ENCODE measurements at places on chromosomes 7 and 10.

- no peak for DNase-seq
Measured at GRCh38 chr10:99057936-99058690, 177.5 kb downstream of the HPSE2 start.

DNA sequence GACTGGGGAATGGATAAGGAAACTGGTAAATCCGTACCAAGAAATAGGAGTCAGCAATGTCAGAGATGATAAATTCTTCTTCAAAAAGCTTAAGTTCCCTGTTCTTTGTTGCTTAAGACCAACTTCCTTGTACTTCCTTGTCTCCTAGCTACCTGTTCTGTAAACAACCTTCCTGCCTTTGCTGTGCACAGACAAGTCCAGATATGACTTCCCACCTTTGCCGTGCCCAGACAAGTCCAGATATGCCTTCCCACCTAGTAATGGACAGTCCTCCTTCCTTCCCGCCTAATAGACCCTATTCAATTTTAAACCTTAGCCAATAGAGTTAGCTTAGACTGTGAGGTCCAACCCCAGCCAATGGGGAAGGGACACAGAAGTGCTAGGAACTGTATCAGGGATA, 2.5 kb upstream of the ZNF33A start:
- DNase-seq = no peak

DNA sequence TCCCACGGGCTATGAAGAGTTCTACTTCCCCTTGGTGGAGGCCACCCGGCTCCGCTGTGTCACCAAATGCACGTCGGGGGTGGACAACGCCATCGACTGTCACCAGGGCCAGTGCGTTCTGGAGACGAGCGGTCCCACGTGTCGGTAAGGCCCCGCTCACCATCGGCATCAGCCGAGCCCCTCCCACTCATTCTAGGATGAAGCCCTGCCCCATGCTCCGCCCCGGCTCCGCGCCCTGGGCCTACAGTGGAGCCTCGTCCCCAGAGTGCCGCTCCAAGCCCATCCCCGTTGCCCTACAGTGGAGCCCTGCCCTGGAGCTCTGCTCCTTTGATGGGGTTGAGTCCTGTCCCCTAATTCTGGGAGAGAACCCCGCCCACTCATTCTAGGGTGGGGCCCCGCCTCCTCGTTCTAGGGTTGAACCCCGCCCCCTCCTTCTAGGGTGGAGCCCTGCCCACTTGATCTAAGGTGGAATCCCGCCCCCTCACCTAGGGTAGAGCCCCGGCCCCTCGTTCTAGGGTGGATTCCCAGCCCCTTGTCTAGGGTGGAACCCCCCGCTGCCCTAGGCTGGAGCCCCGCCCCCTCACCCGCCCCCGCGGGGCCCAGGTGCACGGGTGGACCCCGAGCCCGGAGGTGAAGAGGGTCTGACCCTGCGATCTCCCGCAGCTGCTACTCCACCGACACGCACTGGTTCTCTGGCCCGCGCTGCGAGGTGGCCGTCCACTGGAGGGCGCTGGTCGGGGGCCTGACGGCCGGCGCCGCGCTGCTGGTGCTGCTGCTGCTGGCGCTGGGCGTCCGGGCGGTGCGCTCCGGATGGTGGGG, 3.4 kb upstream of the MUC12 start:
- peak; percentile 85 for DNase-seq

- DNase-seq = no peak
Measured at GRCh38 chr10:63583909-63584724, 62.9 kb downstream of the REEP3 start.
